Large intestine (tissue), 12 donors: ENCODE measurements at places on chromosomes 7 and 10.

DNA sequence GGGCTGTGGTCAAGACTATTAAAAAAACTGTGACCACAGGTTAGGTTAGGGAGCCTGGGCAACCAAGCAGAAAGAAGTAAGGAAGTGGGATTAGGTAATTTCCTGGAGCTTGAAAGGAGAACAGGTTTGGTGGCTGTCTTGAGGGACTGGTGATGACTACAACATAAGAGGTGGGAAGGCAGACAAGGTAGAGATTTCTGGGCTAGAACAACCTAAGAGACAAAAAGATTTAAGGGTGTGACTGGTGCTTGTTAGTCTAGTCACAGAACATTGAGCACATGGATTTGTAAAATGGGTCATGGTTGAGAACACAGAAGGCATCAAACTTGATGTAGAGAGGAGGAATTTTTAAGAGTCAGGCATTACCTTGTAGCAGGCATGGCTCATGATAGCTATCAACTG lies 123.7 kb upstream of the ASAH2 start:
- DNase-seq, result no peak

- DNase-seq, result no peak
Observed at GRCh38 chr10:68074031-68074774, 880 bp downstream of the HERC4 start.

GRCh38 chr10:129658376-129659072 lies 191.5 kb downstream of the MGMT start:
- DNase-seq, result no peak

DNA sequence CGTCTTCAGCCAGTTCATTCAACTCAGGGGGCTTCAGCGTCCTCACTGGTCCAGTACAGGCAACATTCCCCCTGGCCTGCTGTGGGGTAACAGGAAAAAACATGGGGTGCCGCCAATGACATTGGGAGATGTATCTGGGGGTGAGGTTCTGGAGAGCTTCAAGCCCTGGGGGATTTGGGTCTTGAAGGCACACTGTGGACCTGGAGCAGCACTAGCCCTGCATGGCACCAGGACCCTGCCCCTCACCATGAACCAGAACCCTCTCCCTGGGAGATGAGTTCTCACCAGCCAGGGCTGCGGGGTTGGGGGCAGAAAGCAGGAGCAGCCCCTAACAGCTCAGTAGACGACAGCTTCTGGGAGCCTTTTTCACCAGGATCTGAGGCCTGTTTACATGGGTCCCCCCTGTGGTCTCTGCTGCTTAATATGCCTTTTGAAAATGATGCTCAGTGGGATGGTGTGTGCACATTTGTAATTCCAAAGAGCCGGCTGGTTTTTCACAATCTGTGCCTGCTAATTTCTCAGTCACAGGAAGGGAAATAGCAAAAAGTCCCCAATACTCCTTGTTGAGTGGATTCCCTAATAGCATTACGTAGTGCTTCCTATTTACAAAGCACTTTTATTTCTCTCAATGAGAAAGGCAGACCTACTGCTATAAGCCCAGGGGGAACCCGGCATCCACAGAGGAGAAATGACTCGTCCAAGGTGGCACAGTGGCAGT lies 509.5 kb downstream of the RPS24 start:
- DNase-seq, result no peak

DNA sequence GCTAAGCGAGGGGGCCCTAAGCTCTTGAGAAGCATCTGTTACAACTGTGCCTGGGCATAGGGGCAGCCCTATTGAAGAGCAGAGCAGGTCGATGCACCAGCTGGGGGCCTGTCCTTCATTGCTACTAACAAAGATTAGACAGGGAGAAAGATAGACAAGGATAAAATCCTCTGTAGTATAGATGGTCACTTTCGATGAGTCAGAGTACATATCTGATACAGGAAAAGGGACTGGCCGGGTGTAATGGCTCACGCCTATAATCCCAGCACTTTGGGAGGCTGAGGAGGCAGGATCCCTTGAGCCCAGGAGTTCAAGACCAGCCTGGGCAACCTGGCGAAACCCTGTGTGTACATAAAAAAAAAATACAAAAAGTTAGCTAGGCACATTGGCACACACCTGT lies 13.6 kb downstream of the OPTN start:
- no peak for DNase-seq

- no peak for DNase-seq
Observed at GRCh38 chr10:128469515-128469914, 343.3 kb upstream of the MKI67 start.

GRCh38 chr10:113991091-113991860 lies 52.4 kb upstream of the ADRB1 start:
- no peak for DNase-seq

DNA sequence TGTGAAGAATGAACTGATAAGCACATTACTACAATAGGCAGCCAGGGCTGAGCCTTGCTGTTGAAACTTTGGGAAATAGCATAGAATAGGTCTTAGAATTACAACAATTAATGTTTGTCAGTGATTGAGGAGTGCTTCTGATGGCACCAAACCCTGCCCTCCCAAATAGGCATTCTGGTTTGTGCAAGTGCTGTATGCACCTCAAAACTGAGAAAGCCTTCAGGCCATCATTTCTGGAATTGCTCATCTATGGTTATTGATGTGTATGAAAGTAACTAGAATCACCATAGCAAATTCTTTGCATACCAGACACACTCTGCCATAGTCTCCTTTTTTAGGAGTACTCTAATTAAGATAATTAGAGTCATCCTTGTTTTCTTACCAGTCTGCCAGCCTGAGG lies 585.0 kb upstream of the MBL2 start:
- DNase-seq, result no peak

DNA sequence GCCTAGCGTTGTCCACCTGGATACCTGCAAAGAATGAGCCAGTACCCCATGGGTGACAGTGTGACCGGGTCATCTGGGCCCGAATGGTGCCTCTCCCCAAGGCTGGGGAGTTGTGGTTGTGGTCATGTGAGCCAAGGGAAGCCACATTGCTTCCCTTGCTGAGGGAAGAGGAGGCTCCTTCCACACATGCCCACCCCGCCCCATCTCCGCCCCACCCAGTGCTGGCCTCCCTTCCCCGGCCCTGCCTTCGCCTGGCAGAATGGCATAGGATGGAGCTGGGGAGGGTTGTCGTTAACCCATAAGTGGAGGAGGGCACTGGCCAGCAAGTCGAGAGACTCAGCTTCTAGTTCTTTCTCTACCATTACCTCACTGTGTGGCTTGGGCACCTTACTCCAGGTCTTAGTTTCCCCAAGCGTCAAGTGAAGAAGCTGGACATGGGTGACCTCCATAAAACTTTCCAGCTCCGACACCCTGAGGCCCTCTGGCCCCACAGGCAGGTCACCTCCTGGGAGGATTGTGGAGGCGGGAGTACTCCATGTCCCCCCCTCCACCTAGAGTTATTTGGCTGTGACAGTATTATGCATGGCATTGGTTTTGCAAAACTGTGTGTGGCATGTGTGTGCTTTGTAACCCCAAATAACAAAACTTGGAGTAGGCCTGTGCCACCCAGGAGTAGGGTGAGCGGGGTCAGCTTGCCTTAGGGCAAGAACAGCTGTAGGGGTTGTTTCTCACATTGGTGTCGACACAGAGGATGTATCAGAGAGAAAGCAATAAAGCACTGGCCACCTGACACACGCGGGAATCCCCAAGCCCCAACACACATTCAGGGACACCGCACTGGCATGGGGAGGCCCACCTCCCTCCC lies 90.5 kb upstream of the MACROH2A2 start:
- no peak for DNase-seq

GRCh38 chr7:123657304-123657685 lies 1.6 kb downstream of the LMOD2 start:
- no peak for DNase-seq

GRCh38 chr7:157056246-157056645 lies 45.8 kb upstream of the MNX1 start:
- DNase-seq, result no peak

DNA sequence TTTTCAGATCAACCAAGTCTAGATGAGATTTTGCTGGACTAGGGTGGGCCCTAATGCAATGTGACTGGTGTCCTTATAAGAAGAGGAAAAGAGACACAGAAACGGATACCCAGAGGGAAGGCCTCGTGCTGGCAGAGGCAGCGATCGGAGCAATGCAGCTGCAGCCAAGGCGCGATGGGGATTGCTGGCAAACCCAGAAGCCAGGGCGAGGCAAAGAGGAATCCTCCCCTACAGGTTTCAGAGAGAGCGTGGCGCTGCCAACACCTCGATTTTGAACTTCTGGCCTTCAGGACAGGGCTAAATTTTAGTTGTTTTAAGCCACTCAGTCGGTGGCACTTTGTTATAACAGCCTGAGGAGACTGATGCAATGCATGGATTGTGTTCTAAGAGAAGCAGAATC lies 157.1 kb upstream of the RHEB start:
- DNase-seq, result no peak

- DNase-seq, result no peak
Observed at GRCh38 chr7:55526770-55527169, 45.5 kb downstream of the VOPP1 start.

DNA sequence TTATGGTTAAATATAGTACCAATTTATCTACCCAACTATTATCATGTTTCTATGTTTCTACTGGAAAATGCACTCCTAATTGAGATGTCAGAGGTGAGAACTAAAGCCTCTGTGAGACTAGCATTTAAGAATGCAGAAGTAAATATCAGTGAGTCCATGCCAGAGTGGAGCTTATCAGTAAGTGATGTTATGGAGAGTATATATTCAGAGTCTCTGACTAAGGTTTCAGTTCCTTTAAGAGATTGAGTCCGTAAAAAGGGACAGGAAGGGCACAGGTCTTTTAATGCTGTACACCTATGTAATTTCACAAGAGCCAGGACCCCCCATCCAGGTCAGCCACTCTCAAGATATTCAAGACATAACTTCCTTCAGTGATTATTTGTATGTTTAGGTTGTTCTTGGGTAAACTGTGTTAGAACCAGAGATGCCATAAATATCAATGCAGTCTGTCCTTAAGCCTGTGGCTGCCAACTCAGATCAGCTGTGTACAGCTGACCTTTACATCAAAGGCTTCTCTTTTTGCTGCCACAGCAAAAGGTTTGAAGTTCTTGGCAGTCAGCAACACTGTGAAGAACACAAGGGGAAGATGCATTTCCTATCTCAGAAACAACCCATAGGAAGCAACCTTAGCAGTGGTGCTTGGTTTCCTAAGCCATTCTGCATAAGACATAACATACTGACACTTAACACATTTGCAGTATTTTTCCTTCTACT lies 244.8 kb downstream of the BICC1 start:
- DNase-seq, result peak; percentile 72

GRCh38 chr7:139942636-139943035 lies 113.6 kb downstream of the TBXAS1 start:
- no peak for DNase-seq

DNA sequence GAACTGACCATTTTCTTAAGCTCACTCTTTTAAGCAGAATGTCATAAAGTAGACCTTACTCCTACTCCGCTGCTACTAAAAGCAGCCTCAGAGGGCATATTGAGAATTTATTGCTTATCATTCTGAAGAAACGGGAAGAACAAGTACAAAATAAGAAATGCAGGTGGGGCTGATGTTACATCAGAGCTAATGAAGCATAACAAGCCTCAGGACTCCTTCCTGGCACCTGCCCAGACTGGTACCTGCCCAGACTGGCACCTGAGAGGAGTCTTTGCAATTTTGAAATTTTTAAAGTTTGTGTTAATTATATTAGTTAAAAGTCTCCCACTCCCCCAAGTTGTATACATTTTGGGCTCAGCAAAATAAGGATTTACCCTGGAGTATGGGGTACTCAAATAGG lies 162.4 kb downstream of the SEMA3E start:
- no peak for DNase-seq

DNA sequence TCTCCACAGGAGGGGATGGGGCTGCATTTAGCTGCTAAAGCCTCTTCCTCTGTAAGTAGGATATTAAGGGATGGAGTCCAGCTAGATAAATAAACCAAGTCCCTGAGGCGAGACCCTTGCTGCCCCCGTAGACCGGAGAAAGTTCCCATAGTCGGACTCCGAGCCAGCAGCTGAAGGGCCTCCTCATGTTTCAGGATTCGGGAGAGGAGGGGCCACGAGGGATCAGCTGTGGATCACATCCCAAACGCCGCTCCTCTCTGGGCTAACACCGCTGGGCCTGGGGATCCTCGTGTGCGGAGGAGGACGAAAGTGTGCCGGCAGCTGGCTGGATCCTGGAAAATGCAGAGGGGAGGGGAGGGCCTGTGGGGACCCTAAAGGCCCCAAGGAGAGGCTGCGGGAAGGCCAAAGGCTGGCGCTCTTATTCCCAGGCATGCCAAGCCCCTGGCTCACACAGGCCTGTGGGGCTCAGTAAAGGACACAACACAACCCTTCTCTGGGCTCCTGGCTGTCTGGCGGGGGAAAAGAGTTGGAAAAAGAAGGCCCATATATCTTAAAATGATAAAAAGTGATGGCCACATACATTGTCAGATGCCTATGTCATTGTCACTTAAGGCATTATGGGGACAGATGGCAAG lies 82.5 kb upstream of the TMEM72 start:
- DNase-seq, result no peak

GRCh38 chr7:4835398-4836205 lies 26.2 kb downstream of the PAPOLB start:
- no peak for DNase-seq

GRCh38 chr10:12757351-12757750 lies 244.2 kb downstream of the CCDC3 start:
- no peak for DNase-seq

- no peak for DNase-seq
Observed at GRCh38 chr10:31822150-31822549, 106.5 kb downstream of the ARHGAP12 start.

DNA sequence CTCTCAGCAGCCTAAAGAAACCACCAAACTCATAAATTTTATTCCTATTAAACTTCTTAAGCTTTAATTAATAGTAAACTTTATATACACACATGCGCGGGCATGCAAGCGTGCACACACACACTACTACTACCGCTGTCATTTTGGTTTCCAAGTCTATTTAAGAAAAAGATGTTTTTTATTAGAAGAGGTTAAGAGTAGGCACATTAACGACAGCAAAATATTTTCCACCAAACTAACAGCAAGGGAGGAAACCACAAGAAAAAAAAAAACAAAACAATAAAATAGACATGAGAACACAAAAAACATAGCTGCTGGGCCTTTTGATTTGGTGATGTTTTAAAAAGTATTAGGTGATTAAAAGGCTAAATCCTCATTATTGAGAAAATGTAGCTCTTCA lies 28.6 kb downstream of the RTKN2 start:
- DNase-seq, result no peak

GRCh38 chr10:70053841-70054288 lies 1.2 kb downstream of the MACROH2A2 start:
- DNase-seq, result peak; percentile 26

- DNase-seq, result no peak
Observed at GRCh38 chr10:20871970-20872369, 25.1 kb downstream of the NEBL start.

DNA sequence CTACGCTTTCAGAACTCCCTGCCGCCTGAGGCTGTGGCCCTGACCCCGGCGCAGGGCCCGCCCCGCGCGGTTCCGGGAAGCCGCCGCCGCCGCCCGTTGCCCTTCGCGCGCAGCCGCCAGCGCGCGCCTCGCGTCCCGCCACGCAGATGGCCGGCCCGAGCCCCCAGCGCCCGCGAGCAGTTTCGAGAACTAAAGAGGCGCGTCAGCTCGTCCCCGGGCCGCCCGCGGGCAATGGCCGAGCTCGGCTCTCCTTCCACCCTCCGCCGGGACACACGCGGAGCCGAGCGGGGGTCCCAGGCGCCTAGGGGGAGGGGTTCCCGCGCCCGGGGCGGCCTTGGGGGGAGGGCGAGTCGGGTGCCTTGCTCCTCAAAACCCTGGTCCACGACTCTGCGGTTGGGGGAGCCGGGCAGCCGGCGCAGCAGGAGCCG lies 1.8 kb downstream of the HNRNPF start:
- peak; percentile 47 for DNase-seq

GRCh38 chr10:33335551-33335800 lies 1.0 kb upstream of the NRP1 start:
- DNase-seq, result no peak

GRCh38 chr7:17305387-17306171 lies 7.1 kb downstream of the AHR start:
- DNase-seq, result no peak
